Stimulated activated CD4-positive, alpha-beta T cell treated with anti-CD3 and anti-CD28 coated beads, Interleukin-15, amount 100 ng/mL, for 24 hours (primary cell): ENCODE measurements at places on chromosomes 7 and 10.

GRCh38 chr10:75040576-75040975 lies 70.9 kb upstream of the SAMD8 start:
- DNase-seq, result no peak

DNA sequence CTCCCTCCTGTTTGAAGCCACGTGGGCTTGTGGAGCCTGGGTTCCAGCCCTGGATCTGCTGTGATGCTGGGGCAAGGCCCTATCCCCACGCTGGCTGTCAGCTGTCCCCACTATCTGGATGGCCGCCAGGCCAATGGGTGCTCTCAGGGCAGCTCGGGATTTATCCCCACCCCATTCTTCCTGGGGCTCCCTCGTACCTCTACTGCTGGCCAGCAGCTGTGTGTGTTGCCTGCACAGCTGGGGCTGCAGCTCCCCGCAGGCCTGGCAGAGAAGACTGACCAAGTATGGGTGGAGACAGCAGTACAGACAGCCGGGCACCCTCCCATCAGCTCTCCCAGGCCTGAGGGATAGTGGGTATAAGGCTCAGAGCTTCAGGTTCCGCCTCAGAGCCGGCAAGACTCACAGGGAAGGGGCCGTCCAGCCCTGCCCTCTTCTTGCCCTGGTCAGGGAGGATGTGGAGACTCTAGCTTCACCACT lies 13.6 kb downstream of the CLIP2 start:
- no peak for DNase-seq

GRCh38 chr7:122092964-122093797 lies 50.9 kb downstream of the AASS start:
- peak; percentile 71 for DNase-seq

DNA sequence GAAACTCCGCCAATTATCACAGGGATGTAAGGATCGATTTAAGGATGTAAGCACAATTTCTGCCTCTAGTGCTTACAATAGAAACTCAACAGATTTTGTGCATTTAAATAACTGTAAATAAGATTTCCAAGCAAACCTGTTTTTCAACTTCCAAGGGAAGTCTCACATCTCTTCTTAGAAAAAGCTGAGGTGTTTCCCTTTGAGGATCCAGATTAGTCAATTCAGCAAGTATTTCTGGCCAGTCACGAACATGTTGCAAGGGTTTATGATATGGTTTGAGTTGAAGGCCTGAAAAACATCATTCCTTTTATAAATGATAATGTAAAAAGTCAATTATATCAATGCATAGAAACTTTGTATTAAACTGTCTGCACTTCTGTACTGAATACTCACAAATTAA lies 23.9 kb downstream of the KRIT1 start:
- DNase-seq, result no peak

- no peak for DNase-seq
Measured at GRCh38 chr10:43421519-43421918, 12.5 kb upstream of the HNRNPF start.

GRCh38 chr10:6642876-6643275 lies 62.8 kb upstream of the PRKCQ start:
- no peak for DNase-seq

GRCh38 chr10:92356041-92356440 lies 65.1 kb downstream of the MARCHF5 start:
- DNase-seq, result no peak

GRCh38 chr10:35208536-35208935 lies 81.9 kb downstream of the CREM start:
- DNase-seq, result peak; percentile 43

GRCh38 chr10:131579251-131580071 lies 267.9 kb upstream of the TCERG1L start:
- no peak for DNase-seq

DNA sequence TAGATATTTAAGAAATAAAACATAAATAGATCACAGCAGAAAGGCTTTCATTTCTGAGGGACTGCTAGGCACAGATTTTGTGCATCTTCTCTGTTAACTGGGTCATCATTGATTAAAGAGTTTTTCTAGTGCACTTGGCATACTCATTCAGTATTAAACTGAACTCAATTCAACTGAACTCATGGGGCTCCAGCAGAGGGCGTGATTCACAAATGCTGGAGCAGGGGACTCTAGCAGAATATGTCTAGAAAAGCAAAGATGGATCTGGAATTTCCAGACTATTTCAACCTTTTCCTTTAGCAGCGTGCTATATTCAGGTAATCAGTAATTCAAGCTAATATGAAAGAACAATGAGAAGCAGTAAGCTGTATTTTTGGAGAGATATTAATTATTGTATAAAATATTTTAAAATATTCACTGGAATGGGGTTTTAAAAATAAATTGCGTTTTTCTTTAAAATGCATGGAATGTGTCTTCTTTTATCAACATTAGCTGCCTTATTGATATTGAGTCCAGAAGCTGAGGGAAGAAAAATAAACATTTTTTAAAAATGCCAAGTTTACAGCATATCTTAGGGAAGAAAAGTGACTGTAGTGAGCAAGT lies 296.8 kb upstream of the CACNA2D1 start:
- peak; percentile 20 for DNase-seq

DNA sequence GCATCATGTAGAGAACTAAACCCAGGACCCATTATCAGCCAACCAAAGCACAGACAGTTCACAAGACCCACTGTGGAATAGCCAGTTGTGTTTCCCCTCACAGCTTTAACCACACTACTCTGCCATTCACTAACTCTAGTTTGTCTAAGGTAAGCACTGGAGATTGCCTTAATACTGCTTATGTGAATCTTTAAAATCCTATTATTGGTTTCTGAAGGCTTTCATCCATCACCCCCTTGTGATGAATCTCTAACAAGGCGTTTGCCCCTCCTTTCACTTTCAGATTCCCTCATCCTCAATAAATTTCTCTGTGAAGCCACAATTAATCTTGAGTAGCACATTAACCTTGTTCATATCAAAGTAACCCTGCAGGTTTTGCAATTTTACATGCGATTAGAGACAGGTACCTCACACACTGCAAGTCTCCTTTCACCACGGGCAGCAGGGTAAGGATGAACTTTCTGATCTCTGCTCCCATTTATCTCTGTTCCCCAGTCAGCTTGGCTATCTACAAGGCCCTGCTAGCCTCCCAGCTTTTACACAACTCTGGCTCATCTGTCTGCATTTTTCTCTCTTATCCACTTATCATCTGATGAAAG lies 785.6 kb downstream of the REEP3 start:
- DNase-seq, result no peak

DNA sequence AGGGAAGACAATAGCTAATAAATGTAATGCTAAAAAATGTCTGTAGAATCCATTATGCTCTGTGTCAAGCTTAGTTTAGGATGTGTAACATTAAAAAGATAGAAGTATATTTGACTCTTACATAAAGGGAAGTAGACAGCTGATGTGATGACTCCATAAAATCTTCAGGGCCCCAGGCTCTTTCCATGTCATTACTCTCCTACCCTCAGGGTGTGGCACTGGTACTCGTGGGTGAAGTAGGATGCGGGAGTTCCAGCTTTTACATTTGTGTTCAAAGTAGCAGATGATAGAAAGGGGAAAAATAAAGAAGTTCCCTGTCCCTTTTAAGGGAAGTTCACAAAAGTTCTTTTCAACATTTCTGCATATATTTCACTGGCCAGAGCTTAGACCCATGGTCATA lies 157.1 kb downstream of the TSPAN12 start:
- no peak for DNase-seq

DNA sequence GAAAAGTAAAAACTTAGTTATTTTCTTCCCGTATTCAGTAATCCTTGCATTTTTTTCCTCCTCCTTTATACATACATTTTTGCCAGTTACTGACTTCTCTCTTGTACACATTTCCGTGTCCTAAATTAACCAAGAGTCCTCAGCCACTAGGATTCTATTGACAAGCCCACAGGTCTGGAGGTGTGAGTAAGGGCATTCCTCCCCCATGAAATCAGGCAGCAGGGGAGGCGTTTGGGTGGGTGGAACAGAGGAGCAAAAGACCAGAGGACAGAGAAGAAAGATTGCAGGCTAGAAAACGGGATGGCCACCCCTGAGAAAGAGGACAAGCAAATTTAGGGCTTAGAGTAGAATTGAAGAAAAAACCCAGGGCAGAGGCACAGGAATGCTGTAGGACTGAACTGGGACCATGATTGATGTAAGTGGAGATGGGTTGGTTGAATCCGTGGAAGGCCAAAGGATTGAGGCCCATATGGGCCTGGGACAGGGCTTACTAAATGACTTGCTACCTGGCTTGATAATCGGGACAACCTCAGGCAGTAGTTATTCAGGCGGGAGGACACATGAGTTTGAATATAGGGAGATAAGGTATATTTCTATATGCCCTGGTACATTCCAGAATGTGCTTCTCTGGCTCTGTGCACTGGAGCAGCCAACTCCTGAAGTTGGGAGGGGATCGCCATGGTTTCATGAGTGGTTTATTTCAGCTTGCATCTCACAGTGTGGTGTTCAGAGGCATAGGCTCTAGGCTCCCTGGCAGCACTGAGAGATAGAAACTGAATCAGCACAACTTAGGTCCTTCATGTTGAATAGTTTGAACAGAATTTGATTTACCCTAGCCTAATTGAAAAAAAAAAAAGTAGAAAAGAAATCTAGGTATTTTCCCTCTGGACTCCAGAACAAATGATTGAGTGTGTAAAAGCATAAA lies 28.0 kb downstream of the IKZF1 start:
- no peak for DNase-seq

GRCh38 chr7:1130021-1130990 lies 29.7 kb downstream of the ZFAND2A start:
- DNase-seq, result no peak

- DNase-seq, result peak; percentile 68
Measured at GRCh38 chr10:50417886-50418830, 166.8 kb upstream of the ASAH2 start.

DNA sequence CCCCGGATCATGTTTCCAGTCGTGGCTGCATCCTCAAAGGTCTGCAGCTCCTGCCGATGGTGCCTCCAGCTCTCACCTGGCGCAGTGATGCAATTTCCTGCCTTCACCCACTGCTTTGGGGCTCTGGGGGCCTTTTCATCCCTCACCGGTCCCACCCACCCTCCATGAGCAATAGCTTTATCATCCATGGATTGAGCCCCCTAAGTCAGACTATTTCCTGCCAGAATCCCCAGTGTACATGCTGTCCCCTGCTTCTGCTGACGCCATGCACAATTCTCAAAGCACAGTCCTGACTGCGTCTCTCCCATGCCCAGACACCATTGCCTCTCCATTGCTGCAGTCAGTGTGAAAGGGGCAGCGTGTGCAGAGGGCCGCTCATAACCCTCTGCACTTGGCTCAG lies 49.7 kb downstream of the FAM241B start:
- DNase-seq, result no peak

DNA sequence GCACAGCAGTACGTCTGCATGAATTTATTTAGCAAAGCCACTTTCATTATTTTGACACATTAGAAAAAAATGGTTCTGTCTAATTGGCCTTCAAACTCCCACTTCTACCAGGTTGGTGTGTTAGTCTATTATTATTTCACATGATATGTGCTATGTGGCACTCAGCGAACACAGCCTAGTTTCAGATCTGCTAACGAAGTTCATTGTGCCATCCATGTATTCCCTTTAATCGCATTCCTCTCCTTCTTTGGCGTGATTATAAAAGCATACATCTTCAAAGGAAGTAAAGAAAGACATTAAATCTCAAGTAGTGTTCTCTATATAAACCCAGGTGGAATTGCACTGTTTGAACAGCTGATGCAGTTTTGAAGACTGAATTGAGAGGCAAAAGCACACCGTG lies 96.4 kb upstream of the CACNA2D1 start:
- DNase-seq, result no peak

- DNase-seq, result no peak
Measured at GRCh38 chr7:83559887-83560286, 89.1 kb downstream of the SEMA3E start.

- no peak for DNase-seq
Measured at GRCh38 chr7:46581268-46581667, 660.2 kb upstream of the IGFBP3 start.

- DNase-seq, result no peak
Measured at GRCh38 chr7:28032738-28033380, 147.7 kb downstream of the JAZF1 start.

GRCh38 chr7:157355784-157356511 lies 19.1 kb downstream of the DNAJB6 start:
- no peak for DNase-seq
